IPS DF 19.7 (cell line): ENCODE measurements at places on chromosomes 12 and 14.

DNA sequence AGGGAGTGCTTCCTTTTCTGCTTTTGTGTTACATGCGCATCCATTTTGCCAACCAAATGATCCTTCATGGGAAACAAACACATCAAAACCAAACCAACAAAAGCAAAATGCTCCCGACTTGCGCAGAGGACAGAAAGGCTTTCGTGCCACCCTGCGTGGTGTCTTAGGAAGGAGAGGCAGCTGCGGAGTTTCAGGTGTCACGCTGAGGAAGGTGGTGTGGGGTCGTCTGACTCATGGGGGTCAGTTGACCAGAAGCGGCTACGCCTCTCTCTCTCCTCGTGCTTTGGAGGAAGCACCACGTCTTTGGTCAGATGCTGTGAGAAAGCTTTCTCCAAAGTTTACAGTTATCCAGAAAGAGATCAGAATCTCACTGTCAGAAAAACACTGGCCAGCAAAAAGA, 7.9 kb downstream of the EMP1 start:
- no peak for DNase-seq

GRCh38 chr14:92783813-92784431, 10.2 kb upstream of the GOLGA5 start:
- no peak for DNase-seq

DNA sequence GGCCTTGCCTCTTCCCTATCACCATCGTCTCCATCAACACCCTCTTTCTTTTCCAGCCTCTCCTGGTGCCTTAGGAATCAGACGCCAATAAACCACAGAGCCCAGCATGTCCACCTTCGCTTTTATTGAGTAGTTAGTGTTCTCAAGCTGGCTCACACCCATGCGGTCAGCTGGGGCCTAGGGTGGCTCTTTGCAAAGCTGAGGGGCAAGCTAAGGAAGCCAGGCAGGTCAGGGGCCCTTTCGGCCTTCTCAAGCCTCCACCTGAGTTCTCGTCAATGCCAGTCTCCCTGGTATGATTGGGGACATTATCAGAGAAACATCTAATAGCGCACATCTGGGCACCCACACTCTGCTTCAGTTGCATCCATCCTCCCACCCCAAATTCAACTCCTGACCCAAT, 737 bp upstream of the TEX52 start:
- no peak for DNase-seq

DNA sequence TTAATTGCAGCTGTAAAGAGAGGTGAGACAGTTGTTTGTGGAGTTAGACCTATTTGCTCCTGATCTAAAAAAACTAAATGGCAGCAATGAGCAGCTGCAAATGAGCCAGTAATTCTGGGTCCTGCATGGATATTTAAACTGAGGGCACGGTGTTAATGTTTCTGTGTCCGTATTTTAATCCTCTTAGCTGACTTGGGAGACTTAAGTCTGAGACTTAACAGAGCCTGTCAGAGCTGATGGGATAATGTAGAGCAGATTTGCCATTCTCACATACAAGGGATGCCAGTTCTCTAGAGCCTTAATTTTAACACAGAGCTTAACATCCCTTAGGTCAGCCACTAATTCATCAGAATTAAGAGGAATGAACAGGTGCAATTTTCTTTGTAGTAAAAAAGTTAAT, 178.6 kb upstream of the PDE3A start:
- no peak for DNase-seq

- DNase-seq: no peak
These were observed 697 bp upstream of the HOXC5 start for GRCh38 chr12:54032086-54032619.

GRCh38 chr12:93634416-93634815, 42.8 kb upstream of the CRADD start:
- no peak for DNase-seq

DNA sequence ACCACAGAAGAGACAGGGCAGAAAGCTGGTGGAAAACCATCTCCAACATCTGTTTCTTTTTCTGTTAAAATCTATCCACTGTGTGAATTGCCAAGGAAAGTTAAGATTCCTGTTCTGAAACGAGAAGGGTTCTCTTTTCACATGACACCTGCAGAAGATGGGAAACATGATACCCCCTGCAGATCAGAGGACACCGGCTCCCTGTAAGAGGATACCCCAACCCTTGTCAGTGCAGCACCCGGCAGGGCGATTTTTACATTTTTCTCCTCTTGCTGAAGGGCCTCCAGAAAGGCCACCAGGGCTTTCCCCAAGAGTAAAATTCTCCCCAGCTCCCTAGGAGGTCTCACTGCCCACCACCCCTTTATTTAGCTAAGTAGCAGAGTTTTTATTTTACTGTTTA, 48.2 kb downstream of the DPF3 start:
- DNase-seq: no peak

- no peak for DNase-seq
These were observed 176.2 kb upstream of the HIF1A start for GRCh38 chr14:61519106-61519505.

DNA sequence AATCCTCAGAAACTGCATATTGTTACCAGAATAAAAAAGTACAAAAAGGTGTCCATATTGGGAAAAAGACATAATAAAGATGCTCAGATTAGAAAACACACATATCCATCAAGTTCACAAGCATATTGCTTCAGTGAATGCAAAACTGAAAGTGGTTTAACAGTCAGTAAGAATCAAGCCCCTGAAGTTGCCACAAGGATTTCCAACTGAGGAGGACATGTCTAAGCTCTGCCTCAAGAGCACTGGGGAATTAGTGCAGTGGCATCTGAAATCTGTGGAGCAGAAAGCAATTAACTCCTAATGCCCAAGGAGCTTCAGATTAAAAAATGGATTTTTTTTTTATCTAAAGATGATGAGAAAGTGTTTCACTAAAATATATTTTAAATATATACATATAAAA, 113.2 kb downstream of the DENND5B start:
- DNase-seq: no peak

DNA sequence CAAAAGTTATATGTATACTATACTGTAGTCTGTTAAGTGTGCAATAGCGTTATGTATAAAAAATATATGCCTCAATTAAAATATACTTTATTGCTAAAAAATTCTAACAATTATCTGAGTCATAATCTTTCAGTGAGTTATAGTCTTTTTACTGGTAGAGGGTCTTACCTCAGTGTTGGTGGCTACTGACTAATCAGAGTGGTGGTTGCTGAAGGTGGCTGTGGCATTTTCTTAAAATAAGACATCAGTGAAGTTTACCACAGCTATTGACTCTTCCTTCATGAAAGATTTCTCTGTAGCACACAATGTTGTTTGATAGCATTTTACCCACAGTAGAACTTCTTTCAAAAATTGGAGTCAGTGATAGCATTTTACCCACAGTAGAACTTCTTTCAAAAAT, 23.4 kb downstream of the POLR3B start:
- DNase-seq: no peak

DNA sequence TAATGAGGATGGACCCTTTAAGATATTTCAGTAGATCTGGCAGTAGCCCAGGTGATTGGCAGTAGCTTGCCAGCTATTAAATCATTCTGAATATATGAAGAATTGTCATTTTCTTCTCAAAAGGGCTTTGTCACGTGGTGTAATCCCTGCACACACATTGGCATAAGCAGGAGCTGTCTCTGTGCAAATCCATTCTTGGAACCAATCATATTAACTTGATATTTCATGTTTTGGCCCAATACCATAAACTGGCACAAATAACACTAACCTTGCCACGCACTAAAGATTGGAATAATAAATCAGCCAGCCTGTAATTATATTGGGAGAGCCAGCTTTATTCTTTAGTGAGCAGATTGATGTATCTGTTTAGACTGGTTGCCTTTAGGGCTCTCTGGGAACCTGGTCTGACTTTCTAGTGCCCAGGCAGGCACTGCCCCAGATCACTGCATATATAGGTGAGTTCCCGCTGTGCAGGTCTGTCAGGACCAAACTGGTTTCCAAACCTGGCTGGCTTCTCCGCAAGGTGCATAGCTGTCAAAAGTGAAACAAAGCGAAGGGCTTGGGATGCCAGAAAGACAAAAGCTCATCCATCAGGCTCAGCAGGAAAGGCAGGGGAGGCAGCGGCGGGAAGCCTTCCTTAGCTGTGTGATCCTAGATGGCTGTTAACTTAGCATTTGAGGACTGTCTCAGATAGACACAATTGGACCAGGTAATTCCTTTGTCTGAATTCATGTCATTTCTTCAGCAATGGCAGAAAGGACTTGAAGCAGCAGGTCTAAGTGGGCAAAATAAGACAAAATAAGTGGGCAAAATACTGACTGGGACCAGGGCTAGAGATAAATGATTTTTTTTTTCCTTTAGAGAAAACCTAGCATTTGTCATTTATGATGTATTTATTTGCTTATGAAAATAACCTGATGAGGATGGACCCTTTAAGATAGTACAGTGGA, 128.8 kb upstream of the DYRK2 start:
- peak; percentile 89 for DNase-seq

GRCh38 chr14:60722357-60723115, 1.6 kb downstream of the SIX4 start:
- no peak for DNase-seq

- DNase-seq: no peak
These were observed 60.9 kb upstream of the FBRSL1 start for GRCh38 chr12:132428936-132429601.

- DNase-seq: no peak
These were observed 545 bp downstream of the CPSF2 start for GRCh38 chr14:92122351-92122677.

- no peak for DNase-seq
These were observed 142.3 kb upstream of the CPNE8 start for GRCh38 chr12:39047539-39048262.

DNA sequence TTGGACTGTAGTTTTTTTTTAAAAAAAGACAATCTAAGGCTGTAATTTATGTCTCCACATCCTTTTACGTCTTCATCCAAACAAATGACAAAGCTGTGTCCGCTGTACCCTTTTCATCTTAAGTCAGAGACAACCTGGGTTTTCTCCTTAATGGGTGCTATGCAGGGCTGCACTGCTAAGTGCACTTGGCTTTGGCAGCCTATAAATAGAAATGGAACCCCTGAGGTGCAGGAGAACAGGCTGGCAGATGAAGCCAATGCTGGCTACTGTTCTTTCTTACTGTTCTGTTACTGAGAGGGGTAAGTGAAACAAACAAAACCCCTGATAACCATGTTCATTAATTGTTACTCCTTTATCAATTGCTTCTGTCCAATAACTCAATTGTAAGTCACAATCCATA, 47.1 kb upstream of the KICS2 start:
- no peak for DNase-seq

DNA sequence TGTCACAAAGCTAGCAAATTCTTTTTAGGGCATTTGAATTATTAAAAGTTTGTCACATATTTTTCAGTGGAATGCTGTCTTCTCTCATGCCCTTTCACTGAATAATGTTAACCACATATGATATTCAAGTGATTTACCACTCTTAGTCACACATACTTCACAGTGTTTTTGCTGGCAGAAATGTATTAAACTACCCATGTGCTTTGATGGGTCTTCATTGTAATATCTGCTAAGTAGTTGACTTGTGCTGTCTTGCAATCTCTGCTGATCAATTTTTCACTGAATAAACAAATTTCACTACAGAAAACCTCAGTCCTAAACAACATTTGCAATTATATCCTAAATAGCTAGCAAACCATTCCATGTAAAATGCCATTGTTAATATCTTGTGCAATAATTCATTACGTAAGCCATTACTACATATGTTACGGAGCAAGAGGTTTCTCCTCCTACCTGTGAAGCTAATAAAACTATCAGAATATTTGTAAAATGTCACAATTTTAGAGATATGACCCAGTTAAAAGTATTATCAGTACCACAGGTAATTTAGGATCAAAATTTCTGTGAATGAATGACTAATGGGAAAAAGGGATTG, 64.6 kb upstream of the LMO3 start:
- no peak for DNase-seq

GRCh38 chr12:104181313-104181712, 34.3 kb upstream of the TXNRD1 start:
- no peak for DNase-seq

- no peak for DNase-seq
These were observed 6.8 kb downstream of the STAT6 start for GRCh38 chr12:57104292-57104910.

DNA sequence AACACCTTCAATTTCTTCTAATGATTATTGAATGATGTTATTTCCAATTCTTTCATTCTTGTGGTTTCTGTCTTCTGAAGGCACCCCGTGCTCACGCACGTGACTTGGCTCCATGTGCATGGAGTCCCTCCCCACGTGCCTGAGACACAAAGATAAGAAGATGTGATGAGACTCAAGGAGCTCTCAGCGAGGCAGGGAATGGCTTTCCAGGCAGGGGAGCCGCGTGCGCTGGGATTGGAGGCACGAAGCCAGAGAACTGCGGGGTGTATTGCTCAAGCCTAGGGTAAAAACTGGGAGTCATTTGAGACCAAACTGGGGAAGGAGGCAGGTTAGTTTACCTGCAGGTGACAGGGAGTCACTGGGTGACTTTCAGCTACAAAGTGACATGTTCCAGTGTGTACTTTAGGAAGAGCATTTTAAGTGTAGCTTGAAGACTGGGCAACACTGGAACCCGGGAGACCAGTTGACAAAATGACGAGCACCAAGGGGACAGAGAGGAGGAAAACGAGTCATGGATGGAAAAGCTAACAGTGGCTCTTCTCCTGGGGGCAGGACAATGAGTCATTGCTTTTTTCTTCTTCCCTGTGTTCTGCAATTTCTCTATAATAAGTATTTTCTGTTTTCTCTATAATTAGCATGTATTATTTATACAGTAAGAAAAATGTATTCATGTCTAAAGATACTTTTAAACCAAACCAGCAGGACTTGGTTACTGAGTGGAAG, 311.7 kb upstream of the FKBP4 start:
- DNase-seq: no peak

DNA sequence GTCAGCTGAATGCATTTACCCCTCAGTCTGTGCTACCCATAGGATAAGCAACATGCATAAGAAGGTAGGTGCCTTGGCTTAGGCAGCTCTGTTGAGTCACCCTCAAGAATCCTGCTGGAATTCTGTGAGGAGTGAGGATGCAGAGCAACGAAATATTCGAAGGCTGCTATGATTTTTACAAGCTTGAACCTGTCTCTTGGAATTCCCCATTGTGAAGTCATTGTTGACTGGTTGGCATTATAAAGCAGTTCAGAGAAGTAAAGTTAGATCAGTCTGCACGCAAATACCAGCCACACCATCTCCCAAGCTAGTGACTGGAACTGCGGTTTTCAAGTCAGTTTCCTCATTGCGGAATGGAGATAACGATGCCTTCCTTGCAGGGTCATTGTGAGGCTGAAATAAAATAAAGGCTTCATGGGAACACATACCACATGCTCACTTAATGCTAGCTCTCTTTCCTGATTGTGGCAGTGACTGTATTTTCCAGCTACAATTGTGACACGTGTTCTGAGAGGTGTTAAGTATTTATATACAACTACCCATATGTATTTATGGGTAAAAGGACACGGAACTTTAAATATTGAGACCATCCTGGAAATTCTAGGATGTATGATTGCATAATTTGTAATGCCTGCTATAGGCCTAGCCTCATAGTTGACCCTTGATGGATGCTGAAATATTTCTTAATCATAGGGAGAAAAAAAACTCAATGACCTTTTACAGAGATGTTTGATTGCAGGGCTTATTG, 96.7 kb downstream of the ETV6 start:
- DNase-seq: no peak
